ENCODE measurements at places on chromosomes 11 and 22. TPM values are rescaled to one million over a fixed set of nuclear protein-coding genes. Genes with fewer than 3 reads are reported as not detected.

DNA sequence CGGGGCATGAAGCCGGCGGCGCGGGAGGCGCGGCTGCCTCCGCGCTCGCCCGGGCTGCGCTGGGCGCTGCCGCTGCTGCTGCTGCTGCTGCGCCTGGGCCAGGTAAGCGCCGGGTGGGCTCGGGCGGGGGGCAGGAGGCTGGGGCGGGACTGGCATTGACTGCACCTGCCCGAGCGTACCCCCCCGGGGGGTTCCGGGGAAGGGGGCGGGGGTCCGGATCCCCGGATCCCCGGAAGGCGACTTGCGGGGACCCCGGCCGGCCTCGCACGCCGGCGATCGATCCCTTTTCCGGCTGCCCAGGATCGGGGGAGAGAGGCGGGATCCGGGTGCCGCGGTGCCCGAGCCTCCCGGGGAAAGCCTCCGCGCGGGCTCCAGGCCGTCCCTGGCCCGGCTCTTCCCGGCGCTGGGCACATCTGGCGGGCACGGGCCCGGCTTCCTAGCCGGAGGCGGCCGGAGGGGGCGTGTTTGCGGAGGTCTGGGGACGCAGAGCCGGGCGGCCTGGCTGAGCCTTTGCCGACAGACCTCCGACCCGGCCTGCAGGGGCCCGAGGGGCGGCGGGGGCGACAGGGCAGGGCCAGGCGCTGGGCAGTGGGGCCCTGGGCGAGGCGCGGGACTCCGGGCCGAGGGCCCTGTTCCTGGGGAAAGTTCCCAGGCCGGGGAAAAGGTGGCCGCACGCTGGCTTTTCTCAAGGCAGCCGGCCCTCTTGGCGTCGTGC is 705 bp downstream of the PTPRJ start:
- H3K27ac ChIP-seq = peak overlapping the region; percentile 80
- H3K4me3 ChIP-seq = peak overlapping the region; percentile 77
- H3K4me1 ChIP-seq = peaks cover 26% of the 10 kb centered on the region
- H3K36me3 ChIP-seq = no peaks in the 10 kb centered on the region
- DNase-seq = peak; percentile 68

DNA sequence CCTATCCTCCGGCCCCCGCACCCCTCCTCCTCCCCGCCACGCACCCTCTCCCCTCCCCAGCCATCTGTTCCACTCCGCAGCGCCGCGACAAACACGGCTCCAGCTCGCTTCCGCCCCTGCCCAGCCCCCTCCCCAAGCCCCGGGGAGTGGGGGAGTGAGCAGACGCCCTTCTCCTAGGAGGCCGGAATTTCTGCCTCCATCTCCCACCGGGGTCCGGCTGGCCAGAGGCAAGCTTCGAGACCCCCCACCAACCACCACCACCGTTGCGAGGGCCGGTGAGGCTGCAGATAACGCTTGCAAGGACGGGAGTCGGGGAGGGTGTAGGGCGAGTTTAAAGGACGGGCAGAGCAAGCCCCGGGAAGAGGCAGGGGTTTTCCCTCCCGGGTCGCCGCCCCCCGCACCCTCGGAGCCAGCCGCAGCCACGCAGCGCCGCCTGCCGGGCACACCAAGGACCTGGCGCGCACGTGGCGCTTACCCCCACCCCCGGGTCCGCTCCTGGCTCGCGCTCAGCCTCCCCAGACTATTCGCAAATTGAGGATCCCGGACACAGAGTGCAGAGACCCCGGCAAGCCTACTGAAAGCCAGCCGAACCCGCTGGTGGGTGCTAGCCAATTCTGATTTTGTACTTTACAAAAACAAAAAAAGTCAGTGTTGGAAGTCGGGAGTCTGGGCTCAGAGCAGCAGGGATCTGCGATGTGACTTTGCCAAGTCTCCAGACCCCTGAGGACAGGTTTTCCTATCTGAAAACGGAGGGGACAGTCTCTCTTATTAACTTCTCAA is 22.6 kb downstream of the RTN4RL2 start:
- no peaks in the 10 kb centered on the region for H3K27me3 ChIP-seq
- no peaks in the 10 kb centered on the region for H3K4me1 ChIP-seq
- peaks cover 43% of the 10 kb centered on the region for H3K36me3 ChIP-seq

- no peaks in the 10 kb centered on the region for H3K27me3 ChIP-seq
- no peaks in the 10 kb centered on the region for H3K36me3 ChIP-seq
Measured at GRCh38 chr11:61777234-61778090, 14.9 kb downstream of the TMEM258 start.

DNA sequence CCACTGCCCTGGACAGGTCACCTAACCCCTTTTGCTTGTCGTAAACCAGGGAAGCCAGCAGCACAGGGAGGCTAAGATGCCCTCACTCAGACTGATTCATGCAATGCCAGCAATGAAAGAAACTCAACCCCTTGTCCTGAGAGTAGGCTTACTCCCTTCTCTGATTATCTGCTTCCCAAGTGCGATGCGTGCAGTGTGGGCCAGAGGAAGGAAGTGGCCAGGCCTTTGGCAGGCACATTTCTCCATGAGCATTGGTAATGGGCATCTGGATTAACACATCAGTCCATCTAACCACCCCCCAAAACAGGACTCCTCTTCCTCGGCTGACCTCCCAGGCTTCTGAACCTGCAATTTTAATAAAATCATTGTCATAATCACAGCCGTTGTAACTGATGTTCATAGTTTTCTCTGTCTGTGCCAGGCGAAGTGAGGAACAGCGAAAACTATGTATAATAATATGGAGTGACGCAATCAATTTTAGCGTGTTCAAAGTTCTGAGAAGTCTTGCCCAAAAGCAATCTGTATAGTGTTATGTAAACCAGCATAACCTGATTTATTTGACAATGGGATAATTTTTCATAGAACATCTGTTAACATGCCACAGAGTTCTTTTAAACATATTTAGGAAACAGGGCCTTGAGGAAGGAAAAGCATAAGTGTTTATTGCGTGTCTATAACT is 33.9 kb downstream of the TST start:
- H3K27ac ChIP-seq = no peak overlapping the region
- H3K27me3 ChIP-seq = no peaks in the 10 kb centered on the region
- DNase-seq = no peak
- H3K4me3 ChIP-seq = no peak overlapping the region
- no peaks in the 10 kb centered on the region for H3K36me3 ChIP-seq
- no peaks in the 10 kb centered on the region for H3K4me1 ChIP-seq

DNA sequence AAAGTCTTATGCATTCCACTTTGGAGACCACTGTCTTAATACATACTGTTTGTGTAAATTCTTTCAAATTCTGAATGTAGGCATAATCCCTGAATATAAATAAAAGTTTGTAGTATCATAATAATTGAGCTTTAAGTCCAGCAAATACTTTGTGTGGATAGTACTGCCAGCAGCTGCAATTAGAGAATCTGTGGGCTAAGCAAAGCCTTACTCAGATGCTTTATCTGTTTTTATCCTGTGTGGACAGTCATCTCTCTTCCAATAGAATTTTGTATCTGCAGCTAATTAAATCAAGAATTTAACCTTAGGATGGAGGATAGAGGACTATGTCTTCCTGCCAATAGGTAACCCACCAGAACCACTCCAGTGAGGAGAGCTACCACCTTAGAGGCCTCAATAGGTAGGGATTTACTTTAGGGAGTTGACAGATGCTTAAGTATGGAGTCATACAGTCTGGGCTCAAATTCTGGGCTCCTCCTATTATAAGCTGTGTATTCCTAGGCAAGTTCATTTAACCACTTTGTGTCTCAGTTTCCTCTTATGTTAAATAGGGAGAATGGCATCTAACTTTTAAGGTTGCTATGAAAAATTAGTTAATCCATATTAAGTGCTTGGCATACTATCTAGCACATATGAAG is 71.1 kb downstream of the STIM1 start:
- no peaks in the 10 kb centered on the region for H3K27me3 ChIP-seq
- H3K4me3 ChIP-seq = no peak overlapping the region
- H3K27ac ChIP-seq = peak overlapping the region; percentile 31

DNA sequence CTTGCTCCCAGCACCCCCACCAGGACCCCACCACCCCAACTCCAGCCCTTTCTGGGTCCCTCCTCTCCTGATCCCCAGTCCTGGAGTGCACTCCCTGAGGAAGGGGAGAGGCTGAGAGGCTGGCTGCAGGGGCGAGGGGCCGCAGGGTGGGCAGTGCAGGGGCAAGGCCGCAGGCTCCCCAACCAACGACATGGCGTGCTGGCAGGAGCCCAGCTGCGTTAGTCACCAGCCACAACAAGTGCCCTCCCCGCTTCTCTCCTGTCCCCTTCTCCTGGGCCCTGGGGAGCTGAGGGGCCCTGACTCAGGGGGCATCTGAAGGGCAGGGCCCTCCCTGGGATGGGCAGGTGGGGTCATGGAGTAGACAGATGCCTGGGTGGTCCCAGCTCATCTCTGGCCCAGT is 2.3 kb downstream of the CABP7 start:
- H3K27ac ChIP-seq = no peak overlapping the region
- no peaks in the 10 kb centered on the region for H3K27me3 ChIP-seq
- H3K36me3 ChIP-seq = no peaks in the 10 kb centered on the region
- H3K4me1 ChIP-seq = no peaks in the 10 kb centered on the region

GRCh38 chr11:134063991-134064747 is 4.7 kb upstream of the JAM3 start:
- H3K27ac ChIP-seq = no peak overlapping the region
- H3K4me1 ChIP-seq = no peaks in the 10 kb centered on the region
- H3K27me3 ChIP-seq = no peaks in the 10 kb centered on the region

DNA sequence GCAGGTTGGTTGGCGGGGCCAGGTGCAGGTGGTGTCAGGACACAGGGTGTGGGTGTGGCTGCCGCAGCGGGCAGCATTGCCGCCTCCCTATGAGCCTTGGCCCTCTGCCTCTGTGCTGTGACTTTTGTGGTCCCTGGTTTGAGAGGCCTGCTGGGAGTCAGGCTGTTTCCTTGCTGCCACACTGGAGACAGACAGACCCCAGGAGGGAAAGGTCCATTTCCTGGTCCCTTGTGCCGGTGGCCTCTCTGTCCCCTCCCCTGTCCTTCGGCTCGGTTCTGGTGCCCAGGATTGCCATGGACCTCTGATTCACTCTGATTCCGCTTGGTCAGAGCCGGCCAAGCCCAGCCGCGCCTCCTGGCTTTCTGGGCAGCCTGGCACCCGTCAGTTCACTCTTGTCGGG is 196.9 kb downstream of the TBC1D22A start:
- H3K36me3 ChIP-seq = no peaks in the 10 kb centered on the region
- DNase-seq = no peak
- H3K4me3 ChIP-seq = no peak overlapping the region
- no peaks in the 10 kb centered on the region for H3K27me3 ChIP-seq
- no peak overlapping the region for H3K27ac ChIP-seq

- no peak for DNase-seq
- H3K36me3 ChIP-seq = peaks cover 23% of the 10 kb centered on the region
- H3K4me3 ChIP-seq = no peak overlapping the region
Measured at GRCh38 chr22:19143212-19143611, 1.2 kb downstream of the ESS2 start.

GRCh38 chr11:93967258-93967657 is 53.9 kb upstream of the HEPHL1 start:
- no peak overlapping the region for H3K27ac ChIP-seq
- no peaks in the 10 kb centered on the region for H3K36me3 ChIP-seq
- DNase-seq = no peak
- H3K4me3 ChIP-seq = no peak overlapping the region

DNA sequence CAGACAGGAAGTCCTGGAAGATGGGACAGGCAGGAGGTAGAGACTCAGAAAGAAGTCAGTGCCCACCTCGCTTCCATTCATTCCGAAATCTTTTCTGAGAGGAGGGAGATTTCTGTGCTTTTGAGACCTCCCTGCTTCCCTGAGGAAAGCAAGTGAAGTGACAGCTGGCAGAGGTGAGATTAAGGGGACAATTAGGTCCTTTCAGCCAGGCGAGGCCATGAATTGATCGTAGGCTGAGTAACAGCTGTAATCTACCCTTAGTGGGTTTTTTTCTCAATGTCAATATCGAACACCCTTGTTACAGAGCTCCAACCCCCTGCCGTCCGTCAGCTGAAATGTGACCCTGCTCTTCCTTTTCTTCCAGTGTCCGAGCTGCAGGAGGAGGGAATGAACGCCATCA is 96.0 kb downstream of the PARVA start:
- no peaks in the 10 kb centered on the region for H3K27me3 ChIP-seq
- H3K4me3 ChIP-seq = no peak overlapping the region
- H3K4me1 ChIP-seq = no peaks in the 10 kb centered on the region
- H3K36me3 ChIP-seq = no peaks in the 10 kb centered on the region

DNA sequence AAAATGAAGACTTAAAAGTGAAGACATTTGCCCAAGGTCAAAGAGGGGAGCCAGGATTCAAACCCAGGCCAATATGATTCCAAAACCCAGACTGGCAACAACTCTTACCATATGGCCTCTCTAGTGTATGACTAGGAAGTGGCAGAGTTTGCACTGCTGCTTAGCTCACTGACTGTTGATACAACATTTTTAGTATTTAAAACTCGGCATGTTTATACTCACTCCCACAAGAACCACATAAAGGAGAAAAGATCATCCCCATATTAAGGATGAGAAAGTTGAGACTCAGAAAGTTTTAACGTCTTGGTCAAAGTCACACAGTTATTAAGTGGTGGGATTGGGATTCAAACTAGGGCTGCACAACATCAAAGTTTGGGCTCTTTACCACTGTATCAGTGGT is 81.7 kb downstream of the CCDC34 start:
- H3K27ac ChIP-seq = no peak overlapping the region
- H3K4me3 ChIP-seq = no peak overlapping the region
- H3K36me3 ChIP-seq = no peaks in the 10 kb centered on the region
- H3K27me3 ChIP-seq = no peaks in the 10 kb centered on the region
- DNase-seq = no peak
- H3K4me1 ChIP-seq = no peaks in the 10 kb centered on the region

DNA sequence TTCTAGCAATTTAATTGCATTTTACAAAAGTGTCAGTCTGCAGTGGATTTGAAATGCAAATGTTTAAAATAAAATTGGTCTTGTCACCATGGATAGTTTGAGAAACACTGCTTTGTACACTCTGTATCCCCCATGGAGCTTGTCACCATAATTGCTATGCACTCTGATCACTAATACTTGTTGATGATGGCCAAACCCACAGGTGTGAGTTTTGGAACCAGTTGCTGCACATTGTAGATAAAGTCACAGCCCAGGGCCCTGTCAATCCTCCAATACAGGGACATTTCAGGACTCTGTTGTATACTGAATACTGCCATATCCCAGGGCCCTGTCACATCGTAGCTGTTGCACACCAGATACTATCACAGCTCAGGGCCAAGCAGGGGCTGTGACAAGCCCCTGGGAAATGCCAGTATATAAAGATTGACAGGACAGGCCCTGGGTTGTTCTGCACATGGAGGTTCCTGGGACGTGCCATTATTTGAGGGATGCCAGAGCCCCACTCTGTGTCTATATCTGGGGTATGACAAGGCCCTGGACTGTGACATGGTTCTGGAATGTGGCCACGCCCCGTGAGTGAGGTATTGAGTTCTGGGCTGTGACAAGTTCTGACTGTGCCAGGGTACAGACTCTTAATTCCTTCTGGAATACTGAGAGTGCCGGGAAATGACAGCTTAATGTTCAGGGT is 27.9 kb upstream of the SMPD1 start:
- DNase-seq = no peak
- no peak overlapping the region for H3K4me3 ChIP-seq

SF3B2 gene
- 85.4 TPM for total RNA-seq

AGBL2 gene
- 1.6 TPM for total RNA-seq

C11orf91 gene
- not detected for total RNA-seq

CRYBB2 gene
- not detected for total RNA-seq

IGF2 gene
- 86.6 TPM for total RNA-seq

C22orf42 gene
- not detected for total RNA-seq

HIC2 gene
- 1.6 TPM for total RNA-seq

HORMAD2 gene
- 0.50 TPM for total RNA-seq

OR52A1 gene
- total RNA-seq = not detected

All from right lobe of liver (tissue), 6 donors.